Urinary bladder (tissue), 4 donors: ENCODE measurements at places on chromosomes 2 and 18. TPM values are rescaled to one million over a fixed set of nuclear protein-coding genes. Genes with fewer than 3 reads are reported as not detected.

Gene GLB1L
- 6.5 TPM for polyA plus RNA-seq

Gene ANKRD30BL
- polyA plus RNA-seq = not detected

Gene MAP3K19
- not detected for polyA plus RNA-seq

Gene UCN
- polyA plus RNA-seq = 1.5 TPM

Gene CHST9
- 0.38 TPM for polyA plus RNA-seq

Gene GRB14
- polyA plus RNA-seq = 0.95 TPM

Gene CXXC1
- 73.9 TPM for polyA plus RNA-seq

Gene PLB1
- 4.7 TPM for polyA plus RNA-seq

Gene LCT
- polyA plus RNA-seq = not detected

Gene IMP4
- 102 TPM for polyA plus RNA-seq

Gene MEIS1
- 46.5 TPM for polyA plus RNA-seq

Gene SLC5A7
- polyA plus RNA-seq = 0.95 TPM

Gene TEX44
- polyA plus RNA-seq = not detected

Gene LIMS4
- polyA plus RNA-seq = 2.8 TPM

Gene GKN2
- not detected for polyA plus RNA-seq

Gene POTEI
- not detected for polyA plus RNA-seq

Gene CDKL4
- 0.11 TPM for polyA plus RNA-seq

Gene DYNAP
- polyA plus RNA-seq = not detected

Gene NDUFV2
- 143 TPM for polyA plus RNA-seq

Gene IL1F10
- polyA plus RNA-seq = not detected

Gene EML6
- polyA plus RNA-seq = 1.4 TPM

Gene PXDN
- polyA plus RNA-seq = 77.8 TPM

Gene DCDC2C
- polyA plus RNA-seq = 0.09 TPM

Gene ME2
- 30.9 TPM for polyA plus RNA-seq

Gene KCTD18
- polyA plus RNA-seq = 20.5 TPM

Gene CNGA3
- polyA plus RNA-seq = 0.15 TPM

Gene GPBAR1
- polyA plus RNA-seq = 19.3 TPM

Gene WDR43
- polyA plus RNA-seq = 17.7 TPM

Gene ASTL
- 0.09 TPM for polyA plus RNA-seq

Gene MCFD2
- polyA plus RNA-seq = 60.3 TPM

Gene KRTCAP3
- 12.7 TPM for polyA plus RNA-seq

Gene RAPGEF4
- polyA plus RNA-seq = 4.3 TPM

Gene SEH1L
- 18.1 TPM for polyA plus RNA-seq
